ENCODE measurements at places on chromosomes 7 and 10.

DNA sequence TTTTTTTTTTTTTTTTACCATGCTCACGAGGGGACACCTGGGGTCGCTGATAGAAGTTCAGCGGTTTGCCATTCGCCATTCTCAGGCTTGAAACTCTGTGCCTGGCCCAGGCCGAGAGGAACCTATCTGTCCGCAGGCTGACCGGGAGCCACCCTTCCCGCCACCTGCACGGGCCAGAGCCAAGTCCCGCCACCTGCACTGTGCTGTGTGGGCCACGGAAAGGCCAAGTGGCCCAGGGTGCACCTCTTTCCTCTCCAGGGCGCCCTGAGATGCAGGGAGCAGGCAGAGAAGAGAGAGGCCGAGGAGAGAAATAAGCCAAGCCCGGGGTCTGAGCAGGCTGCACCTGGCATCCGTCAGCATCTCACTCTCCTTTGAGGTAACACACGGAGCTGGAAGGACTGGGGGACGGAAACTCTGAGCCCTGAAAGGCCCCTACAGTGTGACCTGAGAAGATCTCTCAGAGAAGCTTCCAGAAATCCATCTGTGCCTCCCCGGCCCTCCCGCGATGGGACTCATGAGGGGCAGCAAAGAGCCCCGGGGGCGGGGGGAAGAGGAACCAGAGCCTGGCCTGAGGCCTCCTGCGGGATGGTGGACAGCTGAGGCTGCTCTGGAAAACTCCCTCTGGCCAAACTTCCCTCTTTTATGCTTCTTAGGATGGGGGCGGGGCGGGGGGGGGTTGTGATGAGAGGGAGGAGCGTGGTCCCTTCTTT lies 46.6 kb downstream of the PRKAG2 start:
- DNase-seq = no peak

DNA sequence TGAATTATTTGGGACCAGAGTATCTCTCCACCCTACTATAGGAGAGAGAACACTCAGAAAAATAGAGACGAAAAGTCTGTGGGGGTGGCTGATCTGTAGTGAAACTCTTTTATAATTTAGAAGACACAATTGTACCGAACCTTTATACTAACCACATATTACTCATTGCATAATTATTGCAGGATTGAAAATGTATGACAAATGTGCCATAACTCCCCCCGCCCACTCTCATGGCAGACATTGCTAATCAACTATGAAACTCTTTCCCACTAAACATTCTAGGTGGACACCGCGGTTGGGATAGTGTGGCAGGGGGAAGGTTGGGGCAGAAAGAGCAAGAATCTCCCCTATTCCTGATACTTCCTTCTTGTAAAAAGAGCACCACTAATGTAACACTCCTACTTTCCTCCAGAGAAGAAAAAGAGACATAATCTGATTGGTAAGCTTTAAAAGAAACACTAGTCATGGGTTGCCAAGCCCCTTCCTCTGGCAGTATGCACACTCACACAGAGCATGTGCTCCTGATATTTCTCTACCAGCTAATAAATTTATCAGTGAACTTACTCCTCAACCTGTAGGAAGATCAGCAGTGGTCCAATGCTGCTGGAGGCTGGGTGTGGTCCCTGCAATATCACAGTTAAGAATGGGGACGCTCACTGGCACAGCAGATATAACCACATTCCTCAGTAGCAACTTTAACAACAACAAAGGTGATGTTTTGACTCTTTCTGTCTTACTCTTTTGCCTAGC lies 18.7 kb upstream of the ARID5B start:
- no peak for DNase-seq

DNA sequence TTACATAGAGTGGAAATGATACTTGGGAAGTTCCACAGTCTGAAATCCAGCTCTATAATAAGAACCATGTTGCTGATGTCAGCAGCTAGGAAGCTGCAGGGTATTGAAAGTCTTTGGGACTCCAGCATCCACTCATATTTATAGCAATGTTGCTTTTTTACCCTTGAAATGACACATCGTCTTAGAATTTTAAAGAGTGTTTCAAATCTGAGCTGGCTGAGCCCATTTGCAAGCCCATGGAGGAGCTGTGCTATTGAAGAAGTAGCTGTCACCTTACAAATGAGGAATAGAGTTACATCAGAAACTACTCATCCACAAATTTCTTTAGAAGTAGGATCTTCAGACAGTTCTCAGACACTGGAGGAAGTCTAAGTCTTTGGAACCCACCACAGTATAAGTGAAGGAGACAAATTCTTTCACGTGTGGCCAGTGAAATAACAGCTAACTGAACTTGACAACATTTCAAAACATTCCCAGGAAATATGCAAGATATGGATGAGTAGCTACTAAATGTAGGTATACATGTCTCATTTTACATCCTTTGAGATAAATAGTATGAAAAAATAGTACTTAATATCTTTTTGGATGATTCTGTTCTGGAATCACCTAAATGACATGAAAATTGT lies 203.6 kb downstream of the ZNF365 start:
- DNase-seq = peak; percentile 27

GRCh38 chr10:131833013-131833412 lies 67.8 kb upstream of the PPP2R2D start:
- DNase-seq = no peak

- DNase-seq = no peak
These were observed 94.9 kb upstream of the DLX6 start for GRCh38 chr7:96910486-96910885.

DNA sequence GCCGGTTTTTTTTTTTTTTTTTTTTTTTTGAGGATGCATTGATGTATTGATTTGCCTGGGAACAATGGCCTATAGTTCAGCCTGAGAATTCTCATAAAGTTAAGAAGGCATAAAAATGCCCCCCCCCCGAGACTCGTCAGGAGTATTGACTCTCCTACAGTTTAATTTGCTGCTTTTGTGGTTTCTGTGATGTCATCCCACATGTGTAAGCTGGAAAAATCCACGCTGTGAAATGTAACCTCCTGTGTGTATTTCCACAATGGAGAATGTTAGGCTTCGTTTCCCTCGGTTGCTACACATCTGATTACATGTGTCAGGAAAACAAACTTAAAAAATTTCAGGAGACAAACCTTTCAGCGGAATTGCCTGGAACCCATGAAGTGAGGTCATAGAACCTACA lies 117.9 kb downstream of the FANK1 start:
- peak; percentile 23 for DNase-seq

GRCh38 chr7:134388336-134389019 lies 70.4 kb downstream of the AKR1B1 start:
- DNase-seq = no peak

DNA sequence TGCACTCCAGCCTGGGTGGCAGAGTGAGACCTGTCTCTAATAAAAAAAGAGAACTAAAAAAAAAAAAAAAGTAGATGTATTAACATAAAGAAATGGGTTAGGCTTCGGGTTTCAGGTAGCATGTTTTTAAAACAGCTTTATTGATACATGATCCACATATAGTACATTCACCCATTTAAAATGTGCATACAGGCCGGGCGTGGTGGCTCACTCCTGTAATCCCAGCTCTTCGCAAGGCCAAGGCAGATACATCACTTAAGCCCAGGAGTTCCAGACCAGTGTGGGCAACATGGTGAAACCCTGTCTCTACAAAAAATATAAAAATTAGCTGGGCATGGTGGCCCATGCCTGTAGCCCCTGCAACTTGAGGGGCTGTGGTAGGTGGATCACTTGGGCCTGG lies 39.5 kb downstream of the SNX10 start:
- no peak for DNase-seq

- no peak for DNase-seq
These were observed 101.6 kb downstream of the OTUD1 start for GRCh38 chr10:23540401-23541030.
